Fibroblast of the aortic adventitia (primary cell): ENCODE measurements at places on chromosomes 6 and 20. TPM values are rescaled to one million over a fixed set of nuclear protein-coding genes. Genes with fewer than 3 reads are reported as not detected.

PRL gene
- total RNA-seq, result not detected in 2 replicates

CALHM4 gene
- not detected in 2 replicates for total RNA-seq

LY86 gene
- total RNA-seq, result not detected in 2 replicates

DNA sequence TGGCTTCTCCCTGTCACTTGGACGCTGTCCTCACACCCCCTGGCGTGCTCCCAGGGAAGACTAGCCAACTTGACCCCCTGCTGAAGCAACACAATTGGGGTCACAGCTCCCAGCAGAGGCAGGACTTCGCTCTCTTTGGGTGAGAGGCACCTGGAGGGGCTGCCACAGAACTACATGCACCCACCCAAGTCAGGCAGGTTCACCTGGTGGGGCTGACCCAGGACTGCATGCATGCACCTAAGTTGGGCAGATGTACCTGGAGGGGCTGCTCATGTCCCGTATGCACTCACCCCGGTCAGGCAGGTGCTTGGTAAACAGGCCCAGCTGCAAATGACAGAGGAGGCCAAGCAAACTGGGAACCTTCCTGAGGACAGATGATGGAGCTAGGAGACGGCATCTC is 154.3 kb upstream of the RPS6KA2 start:
- no peak for DNase-seq

- DNase-seq, result peak; percentile 69
Measured at GRCh38 chr6:2764610-2765165, 505 bp upstream of the WRNIP1 start.

DNA sequence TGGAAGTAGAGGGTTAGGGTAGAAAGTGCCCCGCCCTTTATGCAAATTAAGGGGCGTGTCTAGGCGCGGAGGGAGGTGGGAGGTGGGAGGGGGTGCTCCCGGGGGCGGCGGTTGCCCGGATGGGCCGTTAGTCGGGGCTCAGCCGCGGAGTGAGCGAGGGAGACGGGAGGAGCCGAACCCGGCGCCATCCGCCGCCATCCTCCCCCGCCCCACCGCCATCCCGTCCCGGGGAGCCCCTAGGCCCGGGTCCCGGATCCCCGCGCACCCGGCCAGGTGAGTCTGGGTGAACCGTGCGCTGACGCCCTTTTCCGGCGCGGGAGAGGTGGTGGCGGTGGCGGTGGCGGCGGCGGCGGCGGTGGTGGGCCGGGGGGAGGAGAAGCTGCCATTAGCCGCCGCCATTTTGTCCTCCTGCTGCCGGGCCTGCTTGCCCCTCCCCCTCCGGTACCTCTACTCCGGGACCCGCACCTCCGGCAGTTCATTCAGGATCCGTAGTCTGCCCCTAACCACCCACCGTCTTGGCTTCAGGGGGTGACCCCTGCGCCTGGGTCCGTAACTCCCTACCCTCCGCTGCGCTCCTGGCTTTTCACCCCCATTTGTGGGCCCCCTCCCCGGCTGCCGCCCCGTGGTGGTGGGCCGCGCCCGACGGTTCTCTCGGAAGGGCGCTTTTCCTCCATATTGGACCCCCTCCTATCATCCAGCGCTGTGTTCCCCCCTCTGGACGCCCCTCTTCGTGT is at the start of gene PRRC2A:
Gene PRRC2A, plus strand, starts transcription at position 130 of the 734 bp plus-strand sequence. CDS start 2,075 bp downstream, outside the sequence.
- DNase-seq, result peak; percentile 53

DNA sequence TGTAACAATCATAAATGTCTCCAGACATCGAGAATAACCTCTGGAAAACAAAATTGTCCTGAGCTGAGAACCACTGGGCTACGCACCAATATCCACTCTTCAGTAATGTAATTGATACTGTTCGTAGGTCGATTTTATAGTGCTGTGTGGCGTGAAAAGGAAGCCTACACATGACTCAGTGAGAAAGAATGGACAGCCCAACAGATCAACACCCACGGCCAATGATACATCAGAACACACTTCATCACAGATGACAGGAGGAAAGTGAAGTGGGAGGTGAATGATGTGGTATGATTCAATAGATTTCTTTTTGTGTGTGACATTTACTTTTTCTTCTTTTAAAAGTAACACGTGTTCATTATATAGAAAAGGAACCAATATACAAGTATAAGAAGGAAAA is 93.5 kb downstream of the RPS12 start:
- DNase-seq, result no peak

DNA sequence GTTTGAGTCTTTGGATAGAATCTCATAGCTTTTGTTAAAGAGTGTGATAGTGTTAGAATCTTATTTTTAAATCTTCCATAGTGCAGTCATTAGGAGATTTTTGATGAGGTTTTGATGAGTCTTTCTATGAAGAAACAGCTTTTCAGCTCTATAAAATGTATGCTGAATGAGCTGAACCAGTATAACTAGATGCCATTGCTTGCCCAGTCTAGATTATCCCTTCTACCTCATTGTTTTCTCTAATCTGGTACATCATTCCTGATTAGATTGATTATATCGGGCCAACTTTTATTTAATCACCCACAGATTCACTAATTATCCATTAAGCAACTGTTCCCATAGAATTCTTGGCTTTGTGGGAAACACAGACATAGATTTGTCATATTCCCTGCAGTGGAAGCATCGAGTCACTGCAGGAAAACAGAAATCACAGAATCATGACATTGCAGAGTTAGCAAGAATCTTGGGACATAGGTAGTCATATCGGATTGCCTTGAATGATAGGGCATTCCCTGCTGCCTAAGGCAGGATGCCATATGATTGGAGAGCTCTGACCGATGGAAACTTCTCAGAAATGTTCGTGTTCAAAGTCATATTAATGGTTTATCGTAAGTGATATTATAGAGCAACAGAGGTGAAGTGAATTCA is 882.7 kb upstream of the FLRT3 start:
- DNase-seq, result no peak

- no peak for DNase-seq
Measured at GRCh38 chr6:8436966-8437365, 1.6 kb upstream of the SLC35B3 start.

- no peak for DNase-seq
Measured at GRCh38 chr6:52385074-52385473, 23.1 kb downstream of the PAQR8 start.

GRCh38 chr20:36128463-36129159 is 25.9 kb upstream of the EPB41L1 start:
- peak; percentile 74 for DNase-seq

DNA sequence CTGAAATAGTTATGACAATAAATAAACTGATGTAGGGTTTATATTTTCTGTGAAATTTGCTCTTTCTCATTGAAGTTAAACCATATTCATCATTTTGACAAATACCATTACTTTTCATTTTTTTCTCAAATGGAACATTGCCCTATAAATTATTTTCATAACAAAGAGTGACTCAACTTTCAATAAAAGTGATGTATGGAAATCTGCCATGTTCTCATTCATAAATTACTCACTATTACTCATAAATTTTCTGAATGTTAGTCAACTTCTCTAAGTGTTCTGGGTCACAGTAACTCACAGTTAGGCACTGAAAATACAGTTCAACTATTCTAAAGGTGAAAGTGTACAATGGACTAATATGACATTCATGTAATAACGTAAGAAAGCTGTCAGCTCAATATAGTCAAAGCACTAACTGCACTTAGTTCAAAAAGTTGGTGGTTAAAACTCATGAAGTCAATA is 19.0 kb upstream of the STX11 start:
- DNase-seq, result peak; percentile 83
